Central memory CD4-positive, alpha-beta T cell (primary cell): ENCODE measurements at places on chromosomes 3 and 15.
A peak's percentile ranks its signal among the peaks of the same experiment; 100 is the strongest.

DNA sequence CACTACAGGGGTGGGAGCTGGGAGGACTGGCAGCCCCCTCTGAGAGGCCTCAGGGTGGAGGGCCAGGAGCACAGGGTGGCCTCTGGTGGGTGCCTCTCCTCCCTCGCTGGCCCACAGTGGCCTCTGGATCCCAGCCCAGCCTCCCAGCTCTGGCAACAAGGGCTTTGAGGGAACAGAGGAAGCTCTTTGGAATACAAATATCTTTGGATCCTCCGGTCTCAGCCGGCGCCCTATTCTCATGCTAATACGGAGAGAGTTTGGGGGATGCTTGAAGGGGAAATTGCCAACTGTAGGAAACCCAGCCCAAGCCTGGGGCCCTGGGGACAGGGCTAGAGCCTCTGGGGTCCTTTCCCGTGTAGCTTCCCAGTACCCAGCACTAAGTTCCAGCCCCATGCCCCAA, 33.4 kb upstream of the INSYN1 start:
- no peak for DNase-seq

DNA sequence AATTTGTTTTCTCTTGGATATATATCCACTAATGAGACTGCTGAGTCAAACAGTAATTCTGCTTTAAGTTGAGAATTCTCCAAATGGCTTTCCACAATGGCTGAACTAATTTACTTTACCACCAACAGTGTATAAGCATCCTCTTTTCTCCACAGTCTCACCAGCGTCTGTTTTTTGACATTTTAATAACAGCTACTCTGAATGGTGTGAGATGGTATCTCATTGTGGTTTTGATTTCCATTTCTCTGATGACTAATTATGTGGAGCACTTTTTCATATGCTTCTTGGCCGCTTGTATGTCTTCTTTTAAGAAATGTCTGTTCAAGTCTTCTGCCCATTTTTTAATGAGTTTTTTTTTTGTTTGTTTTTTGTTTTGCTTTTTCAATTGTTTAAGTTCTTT, 206.2 kb downstream of the CTNNB1 start:
- no peak for DNase-seq

GRCh38 chr3:168066882-168067281, 28.8 kb downstream of the GOLIM4 start:
- no peak for DNase-seq

- DNase-seq: no peak
These were observed 18.0 kb downstream of the TNIK start for GRCh38 chr3:171442184-171442583.

DNA sequence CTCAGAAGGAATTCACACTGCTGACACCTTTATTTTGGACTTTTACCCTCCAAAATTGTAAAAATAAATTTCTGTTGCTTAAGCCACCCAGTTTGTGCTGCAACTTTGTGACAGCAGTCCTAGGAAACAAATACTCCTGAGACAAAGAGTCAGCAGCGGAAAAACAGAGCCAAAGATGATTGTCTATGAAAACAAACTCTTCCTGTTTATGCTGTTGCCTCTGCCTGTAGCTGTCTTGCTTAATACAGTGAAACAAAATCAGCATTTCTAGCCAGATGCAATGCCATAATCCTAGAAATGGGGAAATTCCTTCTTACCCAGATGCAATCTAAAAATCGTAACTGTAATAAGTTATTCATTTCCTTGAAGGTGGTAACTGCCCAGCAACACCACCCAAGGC, 387.5 kb upstream of the ATP11B start:
- no peak for DNase-seq

DNA sequence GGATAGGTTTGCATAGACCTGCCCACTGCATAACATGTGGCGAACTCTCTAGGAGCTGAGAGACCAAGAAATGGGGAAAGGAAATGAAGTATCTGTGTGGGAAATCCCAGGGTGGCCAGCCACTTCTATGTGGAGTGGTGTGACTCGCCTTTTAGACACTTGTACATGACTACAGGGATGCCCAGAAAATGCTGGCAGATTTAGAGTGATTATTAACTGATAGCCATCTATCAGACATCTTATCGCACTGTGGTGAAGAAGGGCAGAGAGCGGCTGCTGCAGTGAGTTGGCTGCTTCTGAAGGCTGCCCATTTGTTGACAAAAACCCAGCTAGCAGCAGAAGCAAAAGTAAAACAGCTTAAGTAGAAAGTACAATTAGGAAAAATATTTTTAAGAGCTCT, 18.1 kb upstream of the STAC start:
- DNase-seq: no peak

DNA sequence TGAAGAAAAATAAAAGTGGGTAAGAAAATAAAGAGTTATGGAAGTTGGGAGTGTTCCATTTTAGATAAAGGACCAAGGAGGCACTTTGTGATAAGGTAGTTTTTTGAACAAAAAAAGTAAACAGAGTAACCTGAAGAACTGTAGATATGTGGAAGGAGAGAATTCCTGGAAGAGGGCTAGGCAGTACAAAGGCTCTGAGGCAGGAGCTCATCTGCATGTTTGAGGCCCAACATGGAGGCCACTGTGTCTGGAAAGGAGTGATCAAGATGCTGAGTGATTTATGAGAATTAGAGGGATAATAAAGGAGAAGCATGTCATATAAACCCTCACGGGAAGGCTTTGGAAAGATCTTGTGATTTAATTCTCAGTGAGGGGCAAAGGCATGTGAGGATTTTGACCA, 126.5 kb downstream of the DTWD1 start:
- DNase-seq: no peak

DNA sequence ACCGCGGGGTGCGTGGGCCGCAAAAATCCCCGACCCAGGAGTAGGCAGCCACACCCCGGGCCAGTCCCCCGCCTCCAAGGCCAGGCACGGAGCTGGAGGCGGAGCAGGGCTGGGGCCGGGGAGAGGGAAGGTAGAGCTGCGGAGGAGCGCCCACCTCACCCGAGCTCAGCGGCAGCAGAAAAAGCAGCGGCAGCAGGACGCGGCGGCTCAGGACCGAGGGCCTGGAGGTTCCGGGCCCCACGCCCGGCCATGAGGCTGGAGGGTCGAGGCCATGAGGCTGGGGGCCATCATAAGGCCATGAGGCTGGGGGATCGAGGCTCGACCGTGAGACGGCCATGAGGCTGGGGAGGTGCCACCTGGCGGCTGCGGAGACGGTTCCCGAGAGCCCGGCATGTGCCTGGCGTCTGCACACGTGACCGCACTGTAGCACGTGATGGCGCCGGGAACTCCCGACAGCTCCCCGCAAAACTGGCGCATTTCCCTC, 32.9 kb upstream of the PRSS50 start:
- no peak for DNase-seq

DNA sequence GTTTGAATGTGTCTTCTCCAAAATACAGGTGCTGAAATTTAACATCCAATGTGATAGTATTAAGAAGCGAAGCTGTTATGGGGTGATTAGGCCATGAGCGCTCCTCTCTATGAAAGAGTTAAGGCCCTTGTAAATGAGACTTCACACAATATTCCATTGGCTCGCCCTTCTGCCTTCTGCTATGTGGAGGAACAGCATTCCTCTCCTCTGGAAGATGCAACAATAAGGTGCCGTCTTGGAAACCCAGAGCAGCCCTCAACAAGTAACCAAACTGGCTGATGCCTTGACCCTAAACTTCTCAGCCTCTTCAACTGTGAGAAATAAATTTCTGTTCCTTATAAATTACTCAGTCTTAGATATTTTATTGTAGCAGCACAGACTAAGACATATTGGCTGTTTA, 874.6 kb downstream of the ROBO1 start:
- DNase-seq: no peak

GRCh38 chr3:194950906-194951628, 265.4 kb downstream of the FAM43A start:
- no peak for DNase-seq

DNA sequence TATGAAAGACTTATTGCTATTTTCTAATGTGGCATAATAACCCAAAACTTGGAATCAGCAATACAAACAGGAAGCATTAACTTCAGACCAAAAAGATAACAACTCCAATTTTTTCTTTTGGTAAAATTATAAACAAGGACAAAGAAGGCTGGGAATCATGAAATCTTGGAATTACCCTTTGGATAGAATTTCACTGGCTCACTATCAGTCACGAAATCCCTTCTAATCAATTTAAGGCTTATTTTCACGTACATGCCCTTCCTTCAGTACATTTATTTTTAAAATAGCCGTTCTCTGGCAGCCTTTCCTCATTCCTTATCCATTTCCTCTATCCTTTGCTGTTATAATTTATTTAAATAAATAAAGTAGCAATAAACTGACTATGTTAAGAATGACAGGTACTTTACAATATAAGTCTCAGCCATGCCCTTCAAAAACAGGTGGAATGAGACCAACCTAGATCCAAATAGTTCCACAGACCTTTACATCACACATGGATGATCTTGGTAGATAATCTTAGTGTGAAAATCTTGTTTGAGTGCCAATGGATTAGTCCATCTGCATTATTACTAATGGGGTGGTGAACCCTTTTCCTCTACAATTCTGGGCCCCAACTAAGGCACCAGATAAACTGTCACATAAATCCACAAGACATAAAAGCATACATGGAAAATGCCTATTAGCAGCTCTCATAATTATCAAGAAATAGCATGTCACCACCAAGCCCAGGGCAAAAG, 38.9 kb downstream of the ABI3BP start:
- no peak for DNase-seq

DNA sequence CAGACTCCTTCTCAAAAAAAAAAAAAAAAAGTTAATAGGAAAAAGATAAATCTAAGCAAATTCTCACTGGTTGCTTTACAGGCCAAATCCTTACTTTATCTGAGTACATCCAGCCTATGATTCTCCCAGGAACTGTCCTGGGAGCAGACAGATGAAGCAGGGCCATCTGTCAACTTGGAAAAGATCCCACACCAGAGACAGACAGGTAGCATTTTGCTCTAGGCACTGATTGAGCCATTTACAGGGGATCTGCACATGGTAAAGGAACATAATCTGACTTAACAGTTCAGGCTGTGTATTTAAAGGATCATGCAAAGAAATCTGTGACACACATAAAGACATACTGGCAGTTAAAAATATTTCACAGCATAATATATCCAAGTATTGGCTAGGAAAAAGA, 1006.5 kb downstream of the TBL1XR1 start:
- no peak for DNase-seq

GRCh38 chr15:51281368-51281967, 56.9 kb downstream of the CYP19A1 start:
- no peak for DNase-seq

GRCh38 chr3:94862703-94863102, 799.8 kb downstream of the NSUN3 start:
- no peak for DNase-seq

DNA sequence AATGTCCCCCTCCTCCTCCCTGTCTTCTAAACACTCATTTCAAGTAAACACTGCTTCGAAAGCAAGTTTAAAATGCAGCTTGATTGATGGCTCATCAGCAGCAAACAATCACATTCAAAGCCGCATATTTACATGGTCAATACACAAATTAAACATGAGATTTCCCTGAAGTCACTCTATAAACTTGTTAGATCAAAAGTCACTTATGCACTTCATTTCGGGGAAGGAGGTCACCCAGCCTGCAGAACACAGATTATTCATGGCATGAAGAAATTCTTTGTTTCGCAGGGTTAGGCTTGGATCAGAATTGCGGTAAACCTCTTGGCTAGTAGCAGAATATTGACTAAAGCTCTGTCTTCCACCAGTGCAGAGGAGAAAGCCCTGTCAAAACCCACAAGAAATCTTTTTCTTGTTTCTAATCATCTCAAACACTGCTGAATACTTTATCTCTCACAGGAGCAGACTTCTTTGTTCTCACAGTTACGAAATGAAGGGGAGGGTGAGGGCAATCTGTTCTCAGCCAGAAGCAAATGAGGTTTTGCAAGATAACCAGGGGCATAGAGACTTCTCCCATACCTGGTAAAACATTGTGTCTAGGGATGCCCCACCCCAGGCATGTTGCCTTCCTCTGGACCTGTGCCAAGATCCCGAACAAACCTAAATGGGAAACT, 133.3 kb upstream of the CHL1 start:
- no peak for DNase-seq

GRCh38 chr3:140559546-140559945, 118.3 kb upstream of the TRIM42 start:
- DNase-seq: no peak

- DNase-seq: no peak
These were observed 436 bp upstream of the SLC9A9 start for GRCh38 chr3:143848704-143849103.

- DNase-seq: no peak
These were observed 106.0 kb downstream of the RPL22L1 start for GRCh38 chr3:170764017-170764416.

DNA sequence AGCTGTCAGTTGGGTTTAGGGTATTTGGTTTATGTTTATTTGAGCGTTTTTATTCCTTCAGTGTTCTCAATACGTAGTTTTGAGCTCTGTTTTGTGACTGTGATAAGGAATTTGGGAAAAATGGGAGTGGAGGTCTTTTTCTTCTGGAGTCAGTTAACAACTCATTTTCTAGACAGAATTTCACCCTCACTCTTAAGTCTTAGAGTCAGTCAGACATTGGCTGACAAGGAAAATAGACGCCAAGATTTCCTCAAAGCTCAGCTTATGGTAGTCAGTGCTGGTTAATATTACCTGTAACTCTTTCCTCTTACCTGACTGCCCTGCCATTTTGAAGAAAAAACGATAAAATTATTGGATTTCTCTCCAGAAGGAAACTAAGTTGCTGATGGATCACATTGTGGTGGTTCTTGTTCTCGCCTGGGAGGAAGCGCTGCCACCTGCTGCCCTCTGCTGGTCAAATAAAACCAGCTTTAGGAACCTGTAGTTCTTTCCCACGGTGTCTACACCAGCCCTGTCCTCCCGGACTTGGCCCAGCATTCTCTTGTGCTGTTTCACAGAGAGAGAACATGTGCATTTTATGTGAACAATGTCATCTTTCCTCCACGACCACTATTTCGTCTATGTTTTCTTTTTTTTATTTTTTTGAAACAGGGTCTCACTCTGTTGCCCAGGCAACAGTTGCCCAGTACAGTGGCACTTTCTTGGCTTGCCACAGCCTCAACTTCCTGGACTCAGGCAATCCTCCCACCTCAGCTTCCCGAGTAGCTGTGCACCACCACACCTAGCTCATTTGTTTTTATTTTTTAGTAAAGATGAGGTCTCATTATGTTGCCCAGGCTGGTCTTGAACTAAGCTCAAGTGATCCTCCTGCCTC, 41.4 kb upstream of the UMPS start:
- DNase-seq: peak; percentile 58

DNA sequence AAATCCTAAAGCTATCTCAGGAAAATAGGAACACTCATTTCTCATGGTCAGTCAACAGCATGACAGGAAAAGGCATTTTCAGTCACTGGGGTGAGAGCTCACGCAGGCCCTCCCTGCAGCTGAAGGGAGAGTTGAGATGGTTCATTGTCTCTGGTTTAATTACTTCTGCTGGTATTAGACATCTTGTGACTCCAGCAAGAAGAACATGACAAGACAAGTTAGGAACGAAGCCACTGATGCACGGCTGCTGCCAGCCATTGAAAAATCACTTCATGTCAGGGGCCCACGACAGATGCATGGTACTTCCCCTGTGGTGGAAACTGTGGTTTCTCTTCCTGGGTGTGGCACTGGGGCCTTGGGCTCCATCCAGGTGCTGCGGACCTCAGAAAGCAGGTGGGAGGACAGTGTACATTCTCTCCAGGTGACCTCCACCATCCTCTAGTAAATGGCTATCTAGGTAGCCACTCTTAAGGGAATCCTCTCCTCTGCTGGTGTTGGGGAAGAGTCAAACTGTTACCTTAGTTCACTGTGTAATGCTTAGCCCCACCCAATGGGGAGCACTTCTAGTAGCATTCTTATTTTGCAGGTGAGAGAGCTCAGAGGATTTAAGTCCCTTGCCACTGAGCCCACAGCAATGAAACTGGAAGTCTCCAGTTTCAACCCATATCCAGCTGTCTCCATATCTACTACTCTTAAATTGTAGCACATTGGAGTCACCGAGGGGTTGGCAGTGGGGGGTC, 274.2 kb downstream of the LRTM1 start:
- no peak for DNase-seq

GRCh38 chr3:58794750-58795149, 128.2 kb upstream of the FAM3D start:
- no peak for DNase-seq
